Inflammatory macrophage treated with lipopolysaccharide for 1 hour (primary cell): ENCODE measurements at places on chromosomes 2 and 18.

DNA sequence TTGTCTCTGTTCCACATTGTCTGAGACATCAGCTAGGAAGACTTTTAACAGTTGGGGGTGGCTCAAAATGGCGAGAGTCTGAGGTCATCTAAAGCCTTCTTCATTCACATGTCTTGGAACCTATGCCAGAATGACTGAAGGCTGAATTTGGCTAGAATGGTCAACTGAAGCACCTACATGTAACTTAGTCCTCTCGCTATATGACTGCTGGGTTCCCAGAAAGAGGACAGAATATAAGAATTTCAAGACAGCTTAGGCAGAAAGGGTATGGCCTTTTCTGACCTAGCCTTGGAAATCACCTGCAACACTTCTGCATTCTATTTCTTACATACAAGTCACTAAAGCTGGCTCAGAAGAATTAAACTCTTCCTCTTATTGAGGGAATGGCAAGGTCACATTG, 75.6 kb upstream of the OTX1 start:
- no peak for DNase-seq

- DNase-seq = no peak
Measured at GRCh38 chr2:17160594-17160993, 357.6 kb downstream of the RAD51AP2 start.

DNA sequence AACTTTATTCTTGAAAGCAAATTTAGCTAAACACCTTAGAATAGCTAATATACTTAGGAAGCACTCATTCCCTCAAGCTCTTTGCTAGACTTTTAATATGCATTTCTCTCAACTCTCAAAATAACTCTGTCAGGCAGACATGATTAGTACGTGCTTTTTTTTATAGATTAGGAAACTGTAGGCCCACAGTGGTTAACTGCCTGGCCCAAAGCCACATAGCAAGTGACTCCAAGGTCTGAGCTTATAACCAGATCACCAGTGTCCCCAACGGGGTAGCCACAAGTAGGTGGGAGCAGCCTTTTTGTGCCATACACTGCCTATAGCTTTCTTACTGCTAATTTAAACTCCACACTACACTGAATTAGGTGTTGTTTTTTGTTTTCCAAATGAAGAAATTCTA, 576.8 kb downstream of the METTL4 start:
- no peak for DNase-seq

- DNase-seq = no peak
Measured at GRCh38 chr2:112110966-112111365, 27.2 kb upstream of the FBLN7 start.

GRCh38 chr2:178076130-178076529, 3.6 kb upstream of the PDE11A start:
- no peak for DNase-seq
